Naive thymus-derived CD4-positive, alpha-beta T cell (primary cell): ENCODE measurements at places on chromosomes 16 and 17. TPM values are rescaled to one million over a fixed set of nuclear protein-coding genes. Genes with fewer than 3 reads are reported as not detected.

The C1QTNF8 gene
- total RNA-seq = not detected

The FAM83G gene
- total RNA-seq = 9.1 TPM

GRCh38 chr16:84631886-84632285 lies 14.0 kb upstream of the COTL1 start:
- H3K27me3 ChIP-seq = no peaks in the 10 kb centered on the region
- peaks cover 30% of the 10 kb centered on the region for H3K4me1 ChIP-seq

The NTN3 gene
- not detected for total RNA-seq

The SLC16A6 gene
- 12.5 TPM for total RNA-seq

The TLCD3A gene
- total RNA-seq = 21.1 and 21.5 TPM in 2 replicates

- DNase-seq = no peak
- no peaks in the 10 kb centered on the region for H3K27me3 ChIP-seq
- H3K4me1 ChIP-seq = no peaks in the 10 kb centered on the region
- no peak overlapping the region for H3K27ac ChIP-seq
- H3K36me3 ChIP-seq = no peaks in the 10 kb centered on the region
These were observed 62.3 kb upstream of the PHOSPHO1 start for GRCh38 chr17:49292901-49293300.

DNA sequence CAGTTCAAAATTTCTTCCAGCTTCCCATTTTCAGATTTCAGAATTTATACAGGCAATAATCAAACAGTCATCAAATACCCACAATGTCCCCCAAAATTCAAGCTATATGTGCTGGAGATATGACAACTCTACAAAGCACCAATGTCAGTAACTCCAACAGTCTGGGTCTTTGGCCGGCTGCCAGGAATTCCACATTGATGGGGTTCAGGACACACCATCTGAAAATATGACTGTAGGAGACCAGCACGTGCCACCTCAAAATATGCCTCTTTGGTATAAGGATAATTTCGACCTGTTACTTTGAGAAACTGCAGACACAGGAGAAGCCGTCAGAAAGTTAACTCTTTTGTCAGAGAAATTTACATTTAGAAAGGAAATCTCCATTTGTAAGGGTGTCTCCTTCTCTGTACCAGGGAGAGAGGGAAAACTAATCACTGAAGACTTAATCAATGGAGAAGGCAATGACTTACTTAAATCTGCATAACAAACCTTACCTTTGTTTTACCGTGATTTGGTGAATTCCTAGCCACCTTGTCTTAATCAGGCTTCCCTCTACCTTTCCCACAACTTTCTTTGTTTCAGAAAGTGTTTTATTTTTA lies 594.3 kb upstream of the CDH5 start:
- H3K27ac ChIP-seq = no peak overlapping the region
- H3K36me3 ChIP-seq = no peaks in the 10 kb centered on the region
- no peak for DNase-seq
- no peaks in the 10 kb centered on the region for H3K4me1 ChIP-seq
- no peak overlapping the region for H3K4me3 ChIP-seq
- no peaks in the 10 kb centered on the region for H3K27me3 ChIP-seq

DNA sequence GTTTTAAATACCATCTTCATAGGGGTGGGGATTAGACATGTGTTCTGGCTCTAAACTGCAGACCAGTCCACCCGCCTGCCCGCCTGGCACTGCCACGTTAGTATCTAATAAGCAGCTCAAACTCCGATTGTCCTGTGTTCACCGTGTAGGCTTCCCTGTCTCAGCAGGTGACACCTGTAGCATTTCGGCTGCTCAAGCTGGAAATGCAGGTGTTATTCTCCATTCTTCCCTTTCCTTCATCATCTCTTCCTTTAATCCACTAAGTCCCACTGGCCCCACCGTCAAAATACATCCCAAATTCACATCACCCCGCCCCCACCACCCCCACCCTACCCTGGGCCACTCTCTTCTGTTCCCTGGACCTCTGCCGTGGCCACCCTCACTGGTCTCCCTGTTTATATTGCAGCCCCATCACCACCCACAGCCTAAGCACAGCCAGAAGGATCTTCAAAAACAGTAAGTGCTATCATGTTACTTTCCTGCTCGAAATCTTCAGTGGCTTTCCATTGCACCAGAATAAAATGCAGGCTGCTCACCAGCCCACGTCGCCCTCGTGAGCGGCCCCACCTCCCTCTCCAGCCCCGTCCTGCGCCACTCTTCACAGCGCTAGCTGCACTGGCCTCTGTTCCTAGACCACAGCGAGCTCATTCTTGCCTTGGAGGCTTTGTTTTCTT lies 65.1 kb downstream of the RTN4RL1 start:
- no peaks in the 10 kb centered on the region for H3K27me3 ChIP-seq
- no peaks in the 10 kb centered on the region for H3K4me1 ChIP-seq
- H3K27ac ChIP-seq = no peak overlapping the region
- H3K4me3 ChIP-seq = no peak overlapping the region

- no peak for DNase-seq
- no peak overlapping the region for H3K4me3 ChIP-seq
- no peaks in the 10 kb centered on the region for H3K36me3 ChIP-seq
- no peak overlapping the region for H3K27ac ChIP-seq
These were observed 231.1 kb downstream of the CDH13 start for GRCh38 chr16:82857693-82858365.

GRCh38 chr17:68390888-68391545 lies 66.3 kb downstream of the WIPI1 start:
- no peak overlapping the region for H3K27ac ChIP-seq
- DNase-seq = no peak
- no peaks in the 10 kb centered on the region for H3K36me3 ChIP-seq
- H3K27me3 ChIP-seq = no peaks in the 10 kb centered on the region

GRCh38 chr17:68450391-68450790 lies 6.9 kb downstream of the WIPI1 start:
- no peak for DNase-seq
- no peak overlapping the region for H3K27ac ChIP-seq

The XYLT1 gene
- total RNA-seq = 49.0 TPM

DNA sequence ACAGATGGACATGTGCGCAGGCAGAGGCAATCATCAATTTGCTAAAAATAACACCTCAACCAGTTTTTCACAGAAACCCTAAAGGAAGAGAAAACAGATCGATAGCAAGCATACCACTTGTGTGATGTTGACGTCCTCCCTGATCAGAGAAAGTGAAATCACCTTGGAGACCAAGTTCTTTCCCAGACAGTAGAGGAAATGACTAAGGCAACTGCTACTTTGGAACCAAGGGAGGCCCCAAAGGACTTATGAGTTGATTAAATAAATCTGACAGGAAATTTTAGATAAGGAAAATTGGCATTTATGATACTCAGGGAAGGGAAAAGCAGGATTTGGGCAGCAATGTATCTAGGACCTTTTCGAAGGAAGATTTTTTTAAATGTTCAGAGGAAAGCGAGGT lies 267.1 kb upstream of the ASIC2 start:
- no peak overlapping the region for H3K4me3 ChIP-seq
- no peaks in the 10 kb centered on the region for H3K4me1 ChIP-seq
- no peak overlapping the region for H3K27ac ChIP-seq

- H3K4me3 ChIP-seq = no peak overlapping the region
- H3K27ac ChIP-seq = no peak overlapping the region
- no peaks in the 10 kb centered on the region for H3K27me3 ChIP-seq
- no peaks in the 10 kb centered on the region for H3K4me1 ChIP-seq
- DNase-seq = no peak
These were observed 46.6 kb downstream of the STH start for GRCh38 chr17:46045639-46046038.

GRCh38 chr16:85391769-85392583 lies 221.1 kb upstream of the GSE1 start:
- H3K4me3 ChIP-seq = no peak overlapping the region
- H3K27me3 ChIP-seq = no peaks in the 10 kb centered on the region
- H3K36me3 ChIP-seq = no peaks in the 10 kb centered on the region

DNA sequence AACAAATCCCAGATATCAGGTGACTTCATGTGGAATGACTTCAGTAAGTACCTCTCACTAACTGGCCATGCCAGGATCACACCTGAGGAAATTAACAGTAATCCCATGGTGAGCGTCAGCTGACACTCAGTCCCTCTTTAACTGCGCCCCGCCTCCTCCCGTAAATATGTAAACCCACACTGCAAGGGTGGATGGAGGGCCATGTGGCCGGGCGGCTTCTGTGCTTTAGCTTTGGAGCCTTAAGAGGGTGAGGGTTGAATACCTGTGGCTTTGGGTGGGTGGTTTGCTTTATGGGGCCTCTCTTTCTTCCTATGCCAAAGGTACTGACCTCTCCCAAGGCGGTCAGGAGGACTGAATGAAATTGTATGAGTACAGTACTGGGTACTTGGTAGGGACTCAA lies 141.7 kb downstream of the MRM1 start:
- H3K36me3 ChIP-seq = no peaks in the 10 kb centered on the region
- H3K4me3 ChIP-seq = no peak overlapping the region
- no peak overlapping the region for H3K27ac ChIP-seq
- H3K27me3 ChIP-seq = no peaks in the 10 kb centered on the region
- no peak for DNase-seq

DNA sequence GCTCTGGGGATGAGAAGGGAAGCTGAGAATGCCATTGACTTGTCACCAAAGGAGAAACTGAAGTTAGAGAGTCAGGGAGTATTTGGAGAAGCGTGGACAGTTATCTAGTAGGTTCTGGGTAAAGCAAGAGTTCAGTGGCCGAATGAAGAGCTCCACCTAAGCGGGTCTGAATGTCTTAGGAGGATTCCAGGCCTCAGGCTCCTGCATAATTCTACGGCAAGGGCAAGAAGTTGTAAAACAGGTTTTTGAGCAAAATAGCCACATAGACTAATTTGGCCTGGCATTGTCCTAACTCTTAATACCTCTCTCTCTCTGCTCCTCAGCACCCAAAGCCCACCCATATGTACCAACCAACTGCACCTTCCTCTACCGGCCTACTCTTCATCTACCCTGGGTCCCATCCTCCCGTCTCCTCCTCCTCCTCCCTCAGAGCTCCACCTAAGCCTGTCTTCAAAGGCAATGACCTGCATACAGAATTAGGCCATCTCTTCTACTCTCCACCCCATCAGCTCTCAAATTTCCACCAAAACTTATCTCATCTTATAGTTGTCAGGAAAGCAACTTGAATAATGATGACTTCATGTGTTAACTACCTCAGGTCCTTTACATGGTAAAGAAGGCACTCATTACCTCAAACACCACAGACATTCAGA lies 42.0 kb upstream of the KCNJ2 start:
- H3K27me3 ChIP-seq = no peaks in the 10 kb centered on the region
- no peak overlapping the region for H3K4me3 ChIP-seq
- no peak for DNase-seq
- no peaks in the 10 kb centered on the region for H3K4me1 ChIP-seq
- no peak overlapping the region for H3K27ac ChIP-seq
- no peaks in the 10 kb centered on the region for H3K36me3 ChIP-seq

The TP53TG3F gene
- total RNA-seq = not detected

GRCh38 chr17:48179071-48179945 lies 71.7 kb downstream of the SNX11 start:
- DNase-seq = no peak
- H3K36me3 ChIP-seq = peaks cover 80% of the 10 kb centered on the region
- no peaks in the 10 kb centered on the region for H3K27me3 ChIP-seq
- H3K27ac ChIP-seq = no peak overlapping the region
- H3K4me3 ChIP-seq = no peak overlapping the region

GRCh38 chr16:11386054-11386680 lies 40.9 kb downstream of the RMI2 start:
- no peak overlapping the region for H3K27ac ChIP-seq
- DNase-seq = no peak
- H3K27me3 ChIP-seq = no peaks in the 10 kb centered on the region
- H3K4me1 ChIP-seq = no peaks in the 10 kb centered on the region

- H3K27ac ChIP-seq = no peak overlapping the region
- H3K4me3 ChIP-seq = no peak overlapping the region
- DNase-seq = no peak
- H3K27me3 ChIP-seq = no peaks in the 10 kb centered on the region
These were observed 4.7 kb upstream of the MRPS34 start for GRCh38 chr16:1777375-1778199.

DNA sequence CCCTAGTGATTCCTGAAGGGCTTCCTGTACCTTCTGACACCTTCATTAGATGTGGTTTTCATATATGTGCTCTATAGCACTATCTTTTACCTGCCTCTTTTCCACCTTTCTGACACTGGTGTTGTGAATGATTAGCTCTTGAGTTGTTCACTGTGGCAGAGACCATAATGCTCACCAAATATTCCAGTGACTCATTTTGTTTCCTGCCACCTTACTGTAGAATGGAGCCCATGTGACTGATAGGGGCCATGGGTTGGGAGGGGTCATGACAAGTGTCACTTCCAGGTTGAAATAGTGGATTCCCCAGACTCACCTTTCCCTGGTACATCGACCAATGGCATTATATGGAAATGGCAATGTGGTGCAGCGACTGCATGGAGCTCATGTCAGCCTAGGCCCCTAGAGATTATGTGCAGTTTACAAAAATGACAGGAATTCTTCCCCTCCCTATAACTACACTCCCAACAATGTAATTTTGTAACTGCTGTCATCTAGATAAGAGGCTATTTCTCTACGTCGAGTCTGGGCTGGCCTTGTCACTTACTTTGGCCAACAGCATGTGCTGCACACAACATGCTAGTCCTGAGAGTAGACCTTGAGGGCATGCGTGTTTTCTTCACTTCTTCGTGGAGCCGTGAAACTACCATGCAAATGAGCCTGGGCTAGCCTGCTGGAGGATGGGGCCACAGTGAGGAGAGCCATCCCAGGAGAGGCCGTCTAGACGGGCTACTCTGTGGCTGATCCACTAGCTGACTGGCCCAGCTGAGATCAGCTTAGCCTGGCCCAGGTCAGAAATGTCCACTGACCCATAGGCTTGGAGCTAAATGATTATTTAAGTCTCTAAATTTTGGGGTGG lies 409.5 kb downstream of the CA10 start:
- no peak overlapping the region for H3K27ac ChIP-seq
- no peaks in the 10 kb centered on the region for H3K4me1 ChIP-seq
- DNase-seq = no peak
- H3K27me3 ChIP-seq = no peaks in the 10 kb centered on the region
